ENCODE measurements at places on chromosomes 3 and 15.

- no peak for DNase-seq
Observed at GRCh38 chr3:119664370-119664769, 4.0 kb upstream of the POPDC2 start.

GRCh38 chr15:74291101-74292071 is 55.3 kb downstream of the CCDC33 start:
- peak; percentile 91 for DNase-seq

- DNase-seq = peak; percentile 90
Observed at GRCh38 chr3:20043396-20043795, 3.1 kb downstream of the KAT2B start.

GRCh38 chr3:117746066-117746465 is 1036.5 kb downstream of the TUSC7 start:
- DNase-seq = no peak

- DNase-seq = peak; percentile 92
Observed at GRCh38 chr3:187101184-187102072, 37.9 kb downstream of the RPL39L start.

GRCh38 chr3:195447201-195447600 is 4.4 kb upstream of the ACAP2 start:
- no peak for DNase-seq

DNA sequence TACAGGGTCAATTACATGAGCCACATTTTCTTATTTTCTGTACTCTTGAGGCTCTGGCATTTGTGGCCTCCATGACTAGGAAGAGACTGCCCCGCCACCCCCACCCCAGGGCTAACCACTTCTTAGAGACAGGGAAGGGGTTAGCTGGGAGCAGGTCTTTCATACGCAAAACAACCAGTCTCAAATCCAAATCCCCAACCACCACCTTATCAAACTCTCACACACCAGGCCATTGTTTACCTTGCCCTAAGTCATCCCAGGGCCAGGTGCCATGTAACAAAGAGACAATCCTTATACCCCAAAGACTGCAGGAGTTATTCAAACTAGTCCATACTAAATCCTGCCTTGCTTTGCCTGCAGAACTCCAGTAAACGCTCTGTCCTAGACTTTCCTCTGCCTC is 77.8 kb downstream of the B3GNT5 start:
- no peak for DNase-seq

- DNase-seq = no peak
Observed at GRCh38 chr3:187735837-187736236, 9.4 kb downstream of the BCL6 start.

DNA sequence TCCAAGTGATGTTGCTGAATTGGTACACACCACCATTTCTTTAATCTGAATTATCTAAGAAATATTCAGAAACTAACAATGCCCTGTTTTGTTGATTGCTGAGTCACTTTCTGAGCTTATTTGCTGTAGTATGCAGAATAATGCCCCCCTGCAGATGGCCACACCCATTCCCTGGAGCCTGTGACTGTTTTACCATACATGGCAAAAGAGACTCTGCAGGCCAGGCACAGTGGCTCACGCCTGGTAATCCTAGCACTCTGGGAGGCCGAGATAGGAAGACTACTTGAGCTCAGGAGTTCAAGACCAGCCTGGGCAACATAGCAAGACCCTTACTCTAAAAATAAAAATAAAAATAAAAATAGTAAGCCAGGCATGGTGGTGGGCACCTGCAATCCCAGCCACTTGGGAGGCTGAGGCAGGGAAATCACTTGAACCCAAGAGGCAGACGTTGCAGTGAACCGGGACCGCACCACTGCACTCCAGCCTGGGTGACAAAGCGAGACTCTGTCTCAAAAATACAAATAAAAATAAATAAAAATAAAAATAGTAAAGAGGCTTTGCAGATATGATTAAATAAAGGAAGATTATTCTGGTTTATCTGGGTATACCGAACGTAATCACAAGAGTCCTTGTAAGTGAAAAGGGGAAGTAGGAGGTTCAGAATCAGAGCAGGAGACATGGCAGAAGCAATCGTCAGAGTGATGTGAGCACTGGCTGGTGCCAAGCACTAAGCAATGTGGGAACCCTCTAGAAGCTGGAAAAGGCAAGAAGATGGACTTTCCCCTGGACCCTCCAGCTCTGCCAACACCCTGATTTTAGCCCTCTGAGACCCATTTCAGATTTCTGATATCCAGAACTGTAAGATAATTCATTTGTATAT is 19.0 kb downstream of the PCYT1A start:
- DNase-seq = no peak

DNA sequence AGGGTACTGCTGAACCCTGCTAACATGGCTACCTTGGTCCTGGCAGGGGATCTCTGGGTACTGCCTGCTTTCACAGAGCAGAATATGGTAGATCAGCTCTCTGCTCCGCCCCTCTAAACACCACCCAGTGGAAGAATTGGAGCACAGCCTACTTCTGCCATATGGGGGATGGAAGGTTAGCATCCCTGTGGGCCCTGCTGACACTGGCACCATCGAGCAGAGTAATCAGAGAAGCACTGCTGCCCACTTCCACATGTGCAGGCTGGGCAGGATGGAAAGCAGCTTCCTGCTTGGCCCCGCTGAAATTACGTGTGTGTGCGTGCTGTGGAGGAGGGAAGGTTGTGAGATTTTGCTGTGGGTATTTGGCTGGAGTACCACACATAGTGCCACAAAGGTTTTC is 24.8 kb downstream of the CCR1 start:
- DNase-seq = no peak

DNA sequence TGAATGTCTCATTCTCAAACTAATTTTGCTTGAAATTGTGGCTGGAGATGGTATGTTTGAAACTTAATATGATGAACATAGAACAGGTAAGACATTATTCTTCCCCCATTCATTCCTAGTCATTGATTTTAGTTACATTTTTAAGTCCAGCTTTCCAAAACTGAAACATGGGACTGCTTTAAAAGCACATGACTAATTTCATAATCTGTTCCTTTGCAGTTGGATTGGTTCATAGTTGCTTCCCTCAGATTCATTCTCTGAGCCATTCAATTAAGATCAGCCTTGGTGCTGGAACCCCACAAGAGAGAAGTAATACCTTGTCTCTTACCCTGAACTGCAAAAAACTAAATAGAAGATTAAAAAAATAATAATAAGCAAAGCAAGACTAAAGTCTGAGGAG is 87.5 kb upstream of the TGFBR2 start:
- no peak for DNase-seq

DNA sequence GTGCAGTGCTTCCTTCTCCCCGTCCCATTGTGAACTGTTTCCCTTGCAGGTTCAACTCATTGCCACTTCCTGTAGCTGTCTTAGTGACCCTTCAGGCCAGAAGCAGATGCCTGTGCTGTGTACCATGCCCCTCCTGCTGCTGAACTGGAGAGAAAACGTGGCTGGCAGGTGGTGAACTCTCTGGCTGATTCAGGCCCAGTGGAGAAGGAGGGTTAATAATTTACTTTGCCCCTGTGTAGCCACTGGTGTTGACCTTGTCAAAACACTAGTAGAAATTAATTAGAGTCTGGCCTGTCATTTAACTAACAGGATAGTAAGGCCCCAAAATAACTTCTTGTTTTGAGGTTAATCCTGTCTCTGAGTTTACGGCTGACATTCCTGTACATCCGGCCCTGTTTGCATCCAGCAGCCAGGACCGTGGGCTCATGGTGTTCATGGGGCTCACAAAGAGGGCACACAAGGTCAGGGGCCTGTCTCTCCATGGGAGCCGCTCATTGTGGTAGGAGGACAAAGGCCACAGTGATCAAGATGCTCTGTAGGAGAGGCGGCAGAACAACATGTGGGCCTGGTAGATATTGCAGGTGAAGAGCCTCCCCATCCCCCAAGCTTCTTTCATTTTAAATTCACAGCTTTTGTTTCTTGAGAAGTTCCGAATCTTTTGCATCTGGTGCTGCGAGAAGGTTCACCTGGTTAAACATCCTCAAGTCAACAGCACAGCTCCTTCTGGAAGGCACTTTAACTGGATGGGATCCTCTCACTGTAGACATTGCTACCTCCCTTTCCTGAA is 101.6 kb downstream of the CGNL1 start:
- no peak for DNase-seq

DNA sequence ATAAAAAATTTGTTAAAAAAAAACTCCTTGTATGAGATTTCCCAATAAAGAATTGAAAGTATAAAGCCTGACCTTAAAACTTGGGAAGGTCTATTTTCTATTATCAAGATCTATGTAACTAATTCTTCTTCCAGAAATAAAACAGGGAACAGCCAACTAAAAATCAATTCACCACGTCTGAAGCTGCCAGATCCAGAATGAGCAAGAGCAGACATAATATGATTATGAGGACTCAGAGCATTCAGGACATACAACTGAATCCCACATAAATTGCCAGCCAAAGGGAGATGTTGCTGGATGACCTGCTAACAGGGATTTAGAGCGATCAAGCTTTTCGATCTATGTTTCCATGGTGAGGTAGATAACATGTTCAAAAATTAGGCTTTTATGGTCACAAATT is 1151.3 kb upstream of the CADM2 start:
- DNase-seq = no peak

DNA sequence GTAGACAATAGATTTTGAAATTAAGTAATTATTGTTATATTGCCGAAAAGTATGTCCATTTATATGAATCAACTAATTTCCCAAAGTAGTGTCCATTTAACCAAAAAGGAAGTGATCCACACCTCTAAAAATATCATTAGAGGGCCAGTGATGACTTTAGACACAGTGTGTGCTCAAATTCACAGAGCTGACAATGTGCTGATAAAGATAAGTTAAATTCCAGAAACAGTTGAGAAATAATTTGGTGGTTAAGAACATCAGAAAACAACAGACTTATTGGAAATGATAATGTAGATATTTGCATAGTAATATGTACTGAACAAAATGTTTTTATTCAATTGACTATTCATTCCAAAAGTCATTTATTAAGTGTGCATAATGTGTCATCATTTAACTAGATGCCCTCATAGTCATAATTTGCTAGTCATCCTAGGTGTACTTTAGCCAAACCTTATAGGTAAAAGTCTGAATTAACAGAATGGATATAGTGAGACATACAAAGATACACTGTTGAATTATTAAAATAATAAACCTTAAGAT is 230.2 kb upstream of the ADAMTS9 start:
- DNase-seq = no peak

DNA sequence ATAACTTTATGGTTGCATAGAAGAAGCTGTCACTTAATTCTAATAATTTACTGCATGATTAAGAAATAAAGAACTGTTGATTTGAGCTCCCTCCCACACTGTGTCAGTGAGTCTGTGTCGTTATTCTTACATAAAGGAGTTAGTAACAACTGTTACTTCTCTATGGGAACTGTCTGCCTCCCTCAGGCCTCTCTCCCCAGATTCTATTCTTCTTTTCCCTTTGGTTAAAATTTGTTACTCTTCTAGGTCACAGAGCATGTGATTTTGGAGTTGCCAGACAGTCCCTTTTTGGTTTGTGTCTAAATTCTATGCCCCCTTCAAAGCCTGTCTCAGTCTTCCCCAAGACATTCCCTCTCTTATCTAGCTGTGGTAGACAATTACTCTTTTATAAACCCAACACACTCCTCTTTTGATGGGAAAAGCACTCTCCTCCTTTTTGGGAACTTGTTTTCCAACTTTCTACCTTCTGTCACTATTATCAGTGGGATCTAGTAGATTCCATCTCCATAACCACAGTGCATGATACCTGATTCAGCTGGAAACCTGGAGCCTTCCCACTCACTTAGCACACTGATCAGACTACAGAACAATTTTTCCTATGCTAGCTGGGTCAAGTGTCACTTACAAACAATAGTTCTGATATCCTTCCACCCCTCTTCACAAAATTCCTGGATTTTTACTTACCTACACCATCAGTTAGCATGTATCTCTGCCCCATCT is 422.1 kb upstream of the TGFBR2 start:
- no peak for DNase-seq

DNA sequence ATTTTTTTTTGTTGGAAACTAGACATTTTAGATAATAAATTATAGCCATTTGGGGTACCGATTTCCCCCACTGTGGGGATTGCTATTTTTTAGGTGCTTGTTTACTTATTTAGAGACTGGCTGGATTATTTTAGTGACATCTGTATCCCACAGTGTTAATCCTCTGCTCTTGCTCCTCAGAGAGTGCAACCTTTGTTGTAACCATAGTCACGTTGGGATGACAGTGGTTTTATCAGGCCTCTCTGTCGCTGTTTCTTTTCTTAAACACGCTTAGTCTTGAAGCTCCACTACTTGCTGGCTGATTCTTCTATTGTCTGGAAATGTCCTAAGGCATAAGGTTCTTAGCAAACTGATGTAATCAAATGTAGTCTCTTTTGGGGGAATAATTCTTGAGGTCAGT is 451.6 kb upstream of the SEMA6D start:
- DNase-seq = no peak

DNA sequence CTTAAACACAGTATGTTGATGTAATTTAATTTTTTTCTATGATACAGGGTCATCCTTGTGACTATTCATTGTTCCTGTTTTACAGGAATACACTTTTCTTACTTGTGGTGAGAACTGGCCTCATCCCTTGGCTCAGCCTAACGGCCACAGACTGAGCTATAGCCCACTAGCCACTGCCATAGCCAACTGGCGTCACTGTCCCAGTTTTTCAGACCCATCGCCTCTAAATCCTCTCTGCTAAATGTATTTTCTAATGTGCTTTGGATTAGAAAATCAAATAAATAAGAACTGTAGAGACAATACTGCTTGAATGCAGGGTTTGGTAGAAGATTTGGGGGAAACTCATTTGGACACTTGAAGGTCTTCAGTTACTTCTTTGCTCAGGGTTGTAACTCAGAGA is 113.1 kb downstream of the TIGIT start:
- DNase-seq = no peak

DNA sequence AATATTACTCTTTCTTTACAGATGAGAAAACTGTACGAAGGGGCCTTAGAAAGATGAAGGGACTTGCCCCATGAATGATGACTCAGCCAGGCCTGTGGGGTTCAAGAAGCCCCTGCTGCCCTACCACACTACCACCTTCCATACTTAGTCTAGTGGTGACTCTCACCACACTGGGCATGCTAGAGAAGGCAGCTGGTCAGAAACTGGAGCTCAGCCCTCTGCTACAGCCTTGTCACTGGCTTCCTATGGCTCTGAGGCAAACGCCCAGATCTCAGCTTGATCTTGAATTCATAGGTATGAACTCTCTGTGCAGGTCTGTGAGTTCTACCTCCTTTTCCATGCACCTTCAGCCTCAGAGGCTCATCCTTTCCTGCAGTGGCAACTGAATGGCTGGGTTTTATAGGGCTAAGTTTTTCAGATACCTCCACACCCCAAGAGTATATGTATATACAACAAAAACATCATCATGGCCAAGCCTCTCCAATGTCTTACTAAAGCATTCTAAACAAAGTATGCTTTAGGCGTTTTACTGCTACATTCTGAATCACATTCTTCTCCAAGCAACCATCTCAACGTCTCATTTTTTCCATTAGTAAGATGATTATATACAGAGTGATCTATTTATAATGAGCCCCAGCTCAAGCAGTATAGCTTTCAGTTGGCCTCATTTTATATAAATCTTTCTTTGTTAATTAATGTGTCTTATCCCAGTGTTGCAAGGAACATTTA is 234.1 kb downstream of the GREM1 start:
- no peak for DNase-seq

GRCh38 chr3:184632551-184633236 is 71.1 kb downstream of the EPHB3 start:
- DNase-seq = no peak

- DNase-seq = no peak
Observed at GRCh38 chr3:155388417-155388816, 94.9 kb upstream of the STRIT1 start.

Measured in sciatic nerve (tissue), 2 donors.